Fibroblast of gingiva (primary cell): ENCODE measurements at places on chromosomes 1 and 21.

GRCh38 chr1:71269818-71270217 is 189.0 kb upstream of the ZRANB2 start:
- DNase-seq: peak; percentile 2

GRCh38 chr1:166090244-166090643 is 76.6 kb downstream of the FAM78B start:
- no peak for DNase-seq

- DNase-seq: no peak
Measured at GRCh38 chr1:42931911-42932422, 26.7 kb downstream of the SLC2A1 start.

- DNase-seq: no peak
Measured at GRCh38 chr1:31818206-31818605, 2.4 kb upstream of the SPOCD1 start.

- peak; percentile 38 for DNase-seq
Measured at GRCh38 chr1:40532844-40533424, 1.5 kb downstream of the ZNF684 start.

DNA sequence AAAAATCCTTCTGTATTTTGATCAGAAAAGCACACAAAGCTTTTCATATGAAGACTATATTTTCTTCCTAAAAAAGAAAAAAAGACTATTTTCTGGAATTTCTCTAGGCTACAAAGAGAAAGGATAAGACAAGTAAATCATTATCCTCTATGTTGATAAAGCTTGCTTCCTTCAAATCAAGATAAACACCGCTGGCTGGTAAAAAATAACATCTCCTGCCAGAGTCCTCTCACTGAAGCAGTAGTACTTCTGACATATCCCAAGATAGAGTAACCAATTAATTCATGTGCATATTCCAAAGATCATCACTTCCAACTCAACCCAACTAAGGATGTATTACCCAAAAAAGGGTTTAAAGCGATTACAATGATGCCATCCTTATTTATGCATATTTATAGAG is 34.3 kb downstream of the DENND1B start:
- no peak for DNase-seq

DNA sequence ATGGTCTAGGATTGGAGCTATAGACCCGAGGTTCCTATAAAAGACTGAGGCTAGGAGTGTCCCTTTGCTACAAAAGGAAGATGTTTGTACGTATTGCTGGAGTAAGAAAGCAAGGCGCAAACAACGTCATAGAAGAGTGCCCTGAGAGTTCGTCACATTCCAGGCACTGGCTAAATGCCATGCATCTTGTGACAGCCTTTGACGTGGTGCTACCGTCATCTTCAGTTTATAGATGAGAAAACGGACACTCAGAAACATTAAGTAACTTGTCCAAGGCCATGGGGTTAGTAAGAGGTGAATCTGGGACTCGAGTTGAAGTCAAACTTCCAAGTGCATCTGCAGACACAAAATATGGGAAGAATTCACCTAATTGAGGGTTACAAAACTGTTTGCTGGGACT is 104.2 kb upstream of the SLC45A1 start:
- no peak for DNase-seq

- DNase-seq: no peak
Measured at GRCh38 chr1:1861339-1861730, 29.6 kb downstream of the GNB1 start.

- peak; percentile 13 for DNase-seq
Measured at GRCh38 chr1:41608211-41608610, 123.7 kb upstream of the EDN2 start.

DNA sequence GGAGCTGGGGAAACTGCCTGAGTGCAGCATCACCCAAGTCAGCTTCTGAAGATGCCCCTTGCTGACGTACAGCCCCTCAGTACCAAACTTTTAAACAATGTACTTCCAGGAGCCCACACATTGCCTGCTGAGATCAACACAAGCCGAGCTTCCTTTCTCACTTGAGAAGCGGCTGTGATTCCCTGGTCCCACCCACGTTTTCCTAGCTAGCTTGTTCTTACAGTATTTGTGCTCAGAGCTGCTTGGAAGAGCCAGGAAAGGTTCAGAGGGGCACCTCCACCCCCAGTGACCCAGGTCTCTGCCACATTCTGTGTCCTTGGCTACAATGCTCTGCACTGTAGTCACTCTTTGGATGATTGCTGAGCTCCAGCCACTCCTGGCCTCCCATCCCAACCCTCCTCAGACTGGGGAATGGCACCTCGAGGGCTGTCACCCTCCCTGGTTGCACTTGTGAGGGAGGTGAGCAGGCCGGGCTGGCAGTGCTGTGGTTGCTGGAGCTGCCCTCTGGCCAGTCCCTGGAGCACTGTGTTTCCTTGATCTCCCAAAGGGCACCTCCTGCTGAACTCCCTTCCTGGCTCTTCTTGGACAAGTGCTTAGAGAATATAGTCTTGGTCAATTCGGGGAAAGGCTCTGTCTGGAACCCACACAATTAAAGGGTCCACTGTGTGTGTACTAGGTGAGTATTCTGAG is 355.1 kb downstream of the AJAP1 start:
- no peak for DNase-seq

DNA sequence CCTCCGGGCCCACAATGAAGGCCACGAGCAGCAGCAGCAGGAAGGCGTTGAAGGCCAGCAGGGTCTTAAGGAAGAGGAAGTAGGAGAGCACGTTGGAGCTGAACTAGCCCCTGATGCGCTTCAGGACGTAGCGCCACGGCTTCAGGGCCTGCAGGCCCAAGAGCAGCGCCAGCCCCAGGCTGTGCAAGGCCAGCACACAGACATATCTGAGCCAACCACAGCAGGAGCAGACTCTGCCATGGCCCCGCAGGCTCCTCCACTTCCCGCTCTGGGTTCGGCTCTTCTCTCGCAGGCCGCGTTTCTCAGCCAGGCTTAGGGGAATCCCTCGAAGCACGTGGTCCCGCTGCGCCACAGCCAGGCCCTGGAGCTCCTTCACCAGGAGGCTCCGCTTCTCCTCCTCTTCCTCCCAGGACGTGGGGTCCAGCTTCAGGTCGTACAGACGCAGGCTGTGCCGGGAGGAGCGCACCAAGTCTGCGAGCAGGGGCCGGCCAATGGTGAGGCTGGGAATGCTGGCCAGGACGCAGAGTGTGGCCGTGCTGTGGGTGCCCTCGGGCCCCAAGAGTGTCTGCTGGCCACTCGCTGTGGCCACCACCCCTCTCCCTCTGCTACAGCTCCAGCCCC is 41.7 kb downstream of the ZNF691 start:
- no peak for DNase-seq

- DNase-seq: no peak
Measured at GRCh38 chr1:243513726-243514491, 258.1 kb downstream of the SDCCAG8 start.

- DNase-seq: no peak
Measured at GRCh38 chr21:42659416-42660117, 6.1 kb downstream of the PDE9A start.

- no peak for DNase-seq
Measured at GRCh38 chr21:21929789-21930188, 931.6 kb downstream of the NCAM2 start.

DNA sequence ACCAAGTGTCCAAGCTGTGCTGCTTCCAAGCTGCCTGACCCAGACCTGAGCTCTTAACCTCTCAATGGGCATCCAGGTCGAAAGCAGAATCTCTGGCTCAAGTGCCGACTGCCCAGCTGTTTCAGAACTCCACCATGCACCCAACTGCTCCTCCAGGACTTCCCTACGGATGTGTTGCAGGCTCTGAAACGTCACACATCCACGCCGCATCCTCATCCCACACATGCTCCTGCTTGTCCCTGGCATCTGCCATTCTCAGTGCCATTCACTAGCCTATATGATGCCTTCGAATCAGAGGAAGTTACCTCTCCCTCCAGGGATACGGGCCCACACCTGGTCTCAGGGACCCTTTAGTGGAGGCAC is 11.2 kb downstream of the PDZK1IP1 start:
- no peak for DNase-seq

- DNase-seq: no peak
Measured at GRCh38 chr1:21620496-21620895, 48.7 kb downstream of the RAP1GAP start.

DNA sequence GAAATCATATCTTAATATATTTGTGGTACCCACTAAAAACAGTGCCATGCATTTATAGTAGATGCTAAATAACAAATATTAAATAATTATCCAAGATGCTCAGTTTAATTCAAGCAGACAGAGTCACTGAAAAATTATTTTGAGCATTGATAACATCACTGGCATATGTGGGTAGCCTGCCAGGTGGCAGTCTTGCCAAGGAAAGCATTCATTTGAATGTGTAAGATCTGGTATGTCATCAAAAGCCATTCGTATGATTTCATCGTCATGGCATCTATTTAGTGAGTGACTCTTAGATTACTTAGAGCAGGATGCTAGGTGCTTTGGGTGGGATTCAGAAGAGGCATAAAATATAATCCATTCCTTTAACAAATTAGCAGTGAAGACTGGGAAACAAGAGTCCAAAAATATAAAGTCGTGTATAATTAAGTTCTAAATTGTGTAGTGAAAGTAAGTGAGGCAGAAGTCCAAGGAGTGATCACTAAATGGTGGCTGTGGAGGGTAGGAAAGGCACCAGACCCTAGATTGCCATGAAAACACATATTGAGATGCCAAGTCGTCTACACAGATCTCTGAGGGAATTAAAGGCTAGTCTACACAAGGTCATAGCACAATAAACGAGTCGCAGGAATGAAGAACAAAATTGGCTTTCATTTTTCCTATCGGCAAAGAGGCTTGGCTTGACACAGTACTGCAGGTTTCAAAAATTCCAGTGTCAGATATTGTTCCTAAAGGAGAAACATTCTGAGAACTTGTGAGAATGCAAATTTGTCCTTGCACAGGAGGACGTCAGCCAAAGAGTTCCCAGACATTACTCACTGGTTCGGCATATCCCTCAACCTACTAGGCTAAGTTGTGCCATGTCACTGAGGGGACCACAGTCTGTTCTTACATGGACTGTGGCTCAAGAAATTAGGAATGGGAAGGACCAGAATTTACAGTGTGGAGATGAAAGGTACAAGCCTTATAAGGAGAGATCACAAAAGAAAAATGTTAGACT is 130.8 kb downstream of the LYPLAL1 start:
- peak; percentile 70 for DNase-seq

DNA sequence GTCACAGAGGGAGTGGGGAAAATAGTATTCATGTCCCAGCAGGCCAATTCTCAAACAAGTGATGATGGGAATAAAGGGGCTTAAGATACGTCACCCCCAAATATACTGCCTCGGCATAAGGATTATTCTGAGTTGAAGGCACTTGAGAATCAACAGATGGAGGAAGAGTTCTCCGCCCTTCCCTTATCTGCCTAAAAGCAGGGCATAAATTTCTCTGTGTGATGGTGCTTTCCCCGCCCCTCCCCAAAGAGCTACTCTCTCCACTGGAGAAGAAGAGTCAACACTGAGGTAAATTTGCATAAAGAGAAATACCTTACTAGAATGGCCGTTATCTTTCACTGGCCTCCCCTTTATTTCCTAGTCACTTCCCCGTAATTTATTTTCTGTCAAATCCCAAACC is 18.7 kb downstream of the BECN2 start:
- DNase-seq: no peak

- DNase-seq: no peak
Measured at GRCh38 chr1:224541072-224541790, 74.9 kb upstream of the CNIH3 start.

DNA sequence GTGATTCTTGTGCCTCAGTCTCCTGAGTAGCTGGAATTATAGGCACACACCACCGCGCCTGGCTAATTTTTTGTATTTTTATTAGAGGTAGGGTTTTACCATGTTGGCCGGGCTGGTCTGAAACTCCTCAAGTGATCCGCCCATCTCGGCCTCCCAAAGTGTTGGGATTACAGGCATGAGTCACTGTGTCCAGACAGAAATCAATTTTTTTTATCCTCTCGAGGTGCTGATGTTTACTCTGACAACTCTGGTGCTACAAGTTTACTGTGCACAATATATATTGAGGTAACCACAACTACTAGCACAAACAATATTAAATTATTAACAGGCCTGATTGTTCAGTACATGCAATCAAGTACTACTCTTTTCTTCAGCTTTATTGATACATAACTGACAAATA is 39.7 kb downstream of the F13B start:
- no peak for DNase-seq

DNA sequence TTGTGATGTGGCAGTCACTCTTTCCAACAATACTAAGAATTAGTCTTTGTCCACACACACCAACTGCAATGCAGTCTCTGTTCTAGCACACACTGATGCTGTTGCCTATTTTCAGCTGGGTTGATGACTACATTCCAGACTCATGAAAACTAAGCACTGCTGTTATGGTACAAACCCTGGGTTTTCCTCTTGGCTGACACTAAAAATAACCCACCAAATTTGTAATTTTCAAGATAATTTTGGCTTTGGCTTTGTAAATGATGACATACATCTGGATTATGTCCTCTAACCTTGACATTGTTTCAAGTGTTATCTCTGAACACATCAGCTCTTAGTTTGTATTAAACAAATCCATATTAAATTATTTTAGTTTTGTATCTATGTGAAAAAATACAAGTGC is 444.8 kb downstream of the PTPRC start:
- DNase-seq: no peak

- no peak for DNase-seq
Measured at GRCh38 chr1:4924356-4924755, 269.9 kb downstream of the AJAP1 start.

- DNase-seq: no peak
Measured at GRCh38 chr1:17891205-17892110, 136.3 kb downstream of the ACTL8 start.

DNA sequence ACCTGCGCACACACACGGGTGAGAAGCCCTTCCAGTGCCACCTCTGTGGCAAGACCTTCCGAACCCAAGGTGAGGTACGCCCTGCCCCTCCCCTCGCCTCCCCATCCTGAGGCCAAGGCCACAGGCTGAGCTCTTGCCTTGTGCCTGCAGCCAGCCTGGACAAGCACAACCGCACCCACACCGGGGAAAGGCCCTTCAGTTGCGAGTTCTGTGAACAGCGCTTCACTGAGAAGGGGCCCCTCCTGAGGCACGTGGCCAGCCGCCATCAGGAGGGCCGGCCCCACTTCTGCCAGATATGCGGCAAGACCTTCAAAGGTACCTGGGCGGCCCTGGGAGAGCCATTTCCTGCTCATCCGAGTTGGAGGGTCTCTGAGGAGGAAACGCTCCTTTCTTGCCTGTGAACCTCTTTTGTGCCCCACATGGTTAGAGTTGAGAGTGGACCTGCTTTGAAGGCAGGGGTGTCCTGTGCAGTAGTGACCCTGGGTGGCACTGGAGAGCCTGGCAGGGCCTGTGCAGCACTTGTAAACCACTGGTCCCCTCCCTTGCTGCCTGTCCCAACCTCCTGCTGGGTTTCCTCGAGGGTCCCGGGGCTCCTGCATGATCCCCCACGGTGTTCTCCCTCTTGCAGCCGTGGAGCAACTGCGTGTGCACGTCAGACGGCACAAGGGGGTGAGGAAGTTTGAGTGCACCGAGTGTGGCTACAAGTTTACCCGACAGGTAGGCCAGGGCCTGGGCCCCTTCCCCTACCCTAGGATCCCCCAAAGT is 8.5 kb downstream of the ZBTB48 start:
- DNase-seq: no peak
